H9 (cell line): ENCODE measurements at places on chromosomes 11 and 22.

DNA sequence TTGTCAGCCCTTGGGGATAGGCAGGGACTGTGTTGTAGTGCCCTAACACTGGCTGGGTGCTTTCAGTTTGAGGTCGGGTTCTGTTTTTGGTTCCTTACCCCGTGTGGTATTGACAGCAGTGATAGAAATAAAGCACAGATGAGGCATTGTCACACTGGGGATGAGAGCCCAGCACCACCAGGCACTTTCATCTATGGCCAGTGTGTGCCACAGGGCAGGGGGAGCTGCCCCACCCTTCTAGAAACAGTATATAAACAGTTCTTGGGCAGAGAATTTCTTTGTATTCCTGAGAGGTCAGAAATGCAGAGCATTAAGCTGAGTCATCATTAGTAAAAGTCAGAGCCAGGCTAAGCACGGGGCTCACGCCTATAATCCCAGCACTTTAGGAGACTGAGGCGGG, 23.1 kb upstream of the CDC42EP2 start:
- H3K36me3 ChIP-seq, result peaks cover 98% of the 10 kb centered on the region
- no peak for DNase-seq
- no peaks in the 10 kb centered on the region; the same call in 1 of the 2 replicates for H3K4me1 ChIP-seq
- H3K4me3 ChIP-seq, result no peak overlapping the region
- no peaks in the 10 kb centered on the region for H3K27me3 ChIP-seq

DNA sequence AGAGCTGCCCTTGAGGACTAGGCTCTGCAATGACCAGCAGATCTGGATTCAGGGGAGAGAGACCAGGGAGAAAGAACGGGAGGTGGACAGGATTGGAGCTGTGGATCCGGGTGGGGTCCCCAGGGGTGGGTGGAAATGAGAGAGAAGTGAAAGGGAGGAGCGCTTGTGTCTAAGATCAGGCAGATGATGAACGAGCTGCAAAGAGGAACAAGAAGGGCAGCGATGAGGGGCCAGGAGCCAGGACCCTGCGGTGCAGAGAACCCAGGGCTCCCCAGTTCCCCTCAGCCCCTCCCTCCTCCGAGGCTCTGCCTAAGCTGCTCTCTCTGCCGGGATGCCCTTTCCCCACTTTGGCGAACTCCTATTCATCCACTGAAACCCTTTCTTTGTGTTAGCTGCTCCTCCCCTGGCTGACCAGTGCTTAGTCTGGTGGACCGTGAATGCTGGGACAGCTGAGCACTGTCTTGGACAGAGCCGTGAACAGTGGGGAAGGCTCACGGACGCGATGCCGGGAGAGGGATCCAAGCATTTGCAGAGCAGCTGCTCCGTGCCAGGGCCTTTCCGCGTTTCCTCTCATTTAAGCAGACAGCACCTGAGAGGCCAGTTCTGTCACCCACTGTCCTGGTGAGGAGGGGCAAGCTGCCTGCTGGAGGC, 35.9 kb downstream of the SHISAL1 start:
- DNase-seq, result no peak
- H3K27me3 ChIP-seq, result no peaks in the 10 kb centered on the region
- H3K27ac ChIP-seq, result no peak overlapping the region
- H3K36me3 ChIP-seq, result no peaks in the 10 kb centered on the region
- H3K4me1 ChIP-seq, result 0 out of 2 replicates have a peak, but pooled peaks cover 2% of the 10 kb centered on the region
- no peak overlapping the region; the same call in 2 of the 3 replicates for H3K4me3 ChIP-seq

- no peak overlapping the region for H3K27ac ChIP-seq
- H3K4me3 ChIP-seq, result no peak overlapping the region
- no peaks in the 10 kb centered on the region for H3K27me3 ChIP-seq
- no peak for DNase-seq
These were observed 234.3 kb upstream of the NARS2 start for GRCh38 chr11:78808923-78809322.

- no peaks in the 10 kb centered on the region for H3K27me3 ChIP-seq
- H3K4me3 ChIP-seq, result no peak overlapping the region
- no peak for DNase-seq
- no peak overlapping the region for H3K27ac ChIP-seq
These were observed 65.0 kb upstream of the TTC12 start for GRCh38 chr11:113249491-113249763.

DNA sequence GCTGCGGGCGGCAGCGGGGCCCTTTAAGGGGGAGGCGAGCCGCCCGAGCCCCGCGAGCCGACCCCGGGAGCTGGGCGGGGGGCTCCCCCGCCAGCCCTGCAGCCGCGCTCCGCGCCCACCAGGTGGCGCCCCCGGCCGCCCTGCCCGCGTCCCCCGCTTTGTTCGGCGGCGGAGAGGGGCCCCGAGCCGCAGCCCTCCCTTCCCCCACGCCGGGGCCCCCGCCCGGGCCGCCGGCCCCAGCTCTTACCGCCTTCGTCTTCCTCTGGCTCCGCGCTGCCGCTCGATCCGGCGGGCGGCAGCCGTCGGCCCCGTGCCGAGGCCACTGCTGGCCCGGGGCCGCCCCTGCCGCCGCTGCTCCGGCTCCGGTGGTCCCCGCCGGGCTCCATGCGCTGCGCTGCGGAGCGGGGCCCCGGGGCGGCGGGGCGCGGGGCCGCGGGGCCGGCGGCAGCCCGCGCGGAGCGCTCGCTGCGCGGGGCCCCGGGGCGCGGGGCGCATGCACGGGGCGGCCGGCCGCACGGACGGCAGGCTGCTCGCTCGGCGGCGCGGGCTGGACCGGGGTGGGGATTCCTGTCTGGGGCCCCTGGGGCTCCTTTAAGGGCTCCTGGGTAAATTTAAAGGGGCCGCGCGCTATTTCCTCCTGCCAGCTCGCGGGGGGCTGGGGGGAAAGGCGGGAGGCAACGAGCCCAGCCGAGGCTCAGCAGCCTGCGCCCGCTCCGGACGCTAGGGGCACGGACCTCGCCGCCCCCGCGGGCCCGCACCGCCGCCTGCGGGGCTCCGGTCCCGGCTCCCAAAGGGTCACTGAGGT, at the start of gene ZFTA:
Gene ZFTA (minus strand): TSS at position 539 of the 805 bp plus-strand sequence. CDS start 153 bp downstream, at position 386.
- H3K4me1 ChIP-seq, result peaks cover 3% of the 10 kb centered on the region; the same call in 1 of the 2 replicates
- H3K27me3 ChIP-seq, result peaks cover 7% of the 10 kb centered on the region; the same call in 1 of the 2 replicates
- DNase-seq, result peak; percentile 73
- H3K27ac ChIP-seq, result no peak within 1 kb of the TSS
- H3K36me3 ChIP-seq, result no peaks in the 10 kb centered on the region

DNA sequence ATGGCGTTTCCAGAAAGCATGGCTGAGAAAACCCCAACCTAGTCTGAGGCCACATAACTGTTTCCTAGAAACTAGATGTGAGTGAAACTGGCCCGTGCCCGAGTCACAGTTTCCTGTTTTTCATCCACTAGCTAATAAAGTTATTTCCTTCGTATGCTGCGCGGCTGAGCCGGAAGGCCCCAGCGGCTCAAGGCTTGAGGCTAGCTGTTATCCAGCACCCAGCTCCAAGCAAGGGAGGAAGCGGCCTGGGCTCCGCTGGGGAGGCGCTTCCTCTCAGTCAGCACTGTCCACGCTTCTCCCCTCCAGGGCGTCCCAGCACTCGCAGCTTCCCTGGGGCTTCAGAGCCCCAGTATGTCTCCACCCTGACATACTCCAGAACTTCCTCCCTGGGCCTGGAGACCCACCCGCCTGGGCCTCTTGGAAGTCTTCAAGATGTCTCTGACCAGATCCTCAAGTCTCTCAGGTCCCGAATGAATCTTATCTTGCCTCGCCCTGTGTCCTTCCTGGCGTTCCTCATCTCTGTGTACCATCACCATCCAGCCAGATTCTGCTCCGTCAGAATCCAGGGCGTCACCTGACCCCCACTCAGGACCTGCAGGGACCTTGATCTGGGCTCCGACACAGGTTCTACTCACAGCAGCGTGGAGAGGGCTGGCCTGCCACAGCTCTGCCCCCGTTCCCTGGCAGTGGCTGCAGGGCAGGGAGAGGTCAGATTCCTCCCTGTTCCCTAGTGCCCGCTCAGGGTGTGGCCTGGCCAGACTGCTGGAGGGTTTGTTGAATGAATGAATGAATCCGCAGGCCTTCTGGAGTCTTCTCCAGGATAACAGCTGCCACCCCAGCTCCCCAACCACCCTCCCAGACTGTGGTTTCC, 81.9 kb downstream of the LRRC32 start:
- H3K4me3 ChIP-seq, result no peak overlapping the region
- H3K36me3 ChIP-seq, result no peaks in the 10 kb centered on the region
- no peak for DNase-seq
- no peaks in the 10 kb centered on the region for H3K27me3 ChIP-seq
- no peak overlapping the region for H3K27ac ChIP-seq

DNA sequence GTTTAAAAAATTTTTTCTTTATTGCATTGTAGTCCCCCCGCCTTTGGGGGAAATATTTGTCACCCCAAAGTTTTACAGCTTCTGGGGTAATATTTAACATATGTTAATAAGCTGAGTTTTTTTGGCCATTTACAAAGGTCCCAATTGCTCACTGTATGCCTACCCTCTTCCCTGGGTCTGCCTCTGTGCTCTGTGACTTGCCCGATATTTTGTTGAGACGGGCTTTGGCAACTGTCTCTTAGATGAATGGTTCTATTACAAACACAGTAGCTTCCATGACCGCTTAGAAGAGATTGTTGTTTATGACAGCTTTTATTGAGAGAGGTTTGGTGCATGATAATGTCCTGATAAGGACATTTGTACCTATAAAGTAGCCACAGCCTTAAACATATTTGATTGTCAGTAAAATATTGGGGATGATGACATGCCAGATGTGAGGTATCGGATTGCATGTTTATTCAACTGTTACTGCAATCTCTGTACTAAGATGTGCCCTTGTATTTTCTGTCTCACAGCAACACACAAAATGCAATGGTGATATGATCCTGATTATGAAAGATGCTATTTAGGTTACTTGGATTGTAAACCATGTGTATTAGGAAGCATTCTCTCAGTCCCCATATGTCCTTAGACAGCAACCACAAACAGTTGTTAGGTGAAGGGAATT, 103.1 kb downstream of the TEAD1 start:
- peaks cover 9% of the 10 kb centered on the region; the same call in 1 of the 2 replicates for H3K4me1 ChIP-seq
- no peaks in the 10 kb centered on the region for H3K27me3 ChIP-seq
- no peak overlapping the region for H3K4me3 ChIP-seq
- H3K27ac ChIP-seq, result no peak overlapping the region
- H3K36me3 ChIP-seq, result peaks cover 12% of the 10 kb centered on the region; the same call in 2 of the 3 replicates

- H3K36me3 ChIP-seq, result peaks cover 5% of the 10 kb centered on the region
- no peaks in the 10 kb centered on the region for H3K27me3 ChIP-seq
- DNase-seq, result no peak
- peaks cover 2% of the 10 kb centered on the region; the same call in 1 of the 2 replicates for H3K4me1 ChIP-seq
These were observed 13.1 kb downstream of the CELSR1 start for GRCh38 chr22:46524203-46524740.

- no peaks in the 10 kb centered on the region; the same call in 1 of the 2 replicates for H3K4me1 ChIP-seq
- peaks cover 2% of the 10 kb centered on the region; the same call in 1 of the 2 replicates for H3K27me3 ChIP-seq
- H3K27ac ChIP-seq, result no peak within 1 kb of the TSS
- H3K36me3 ChIP-seq, result no peaks in the 10 kb centered on the region; the same call in 2 of the 3 replicates
- H3K4me3 ChIP-seq, result peak within 1 kb of the TSS; percentile 63
These were observed at the start of gene LRRC32 for GRCh38 chr11:76670485-76671236. TSS of gene LRRC32 (minus strand) at chr11:76670747. CDS start at chr11:76665954, 4,793 bp downstream.

- H3K27ac ChIP-seq, result no peak overlapping the region
- no peak overlapping the region for H3K4me3 ChIP-seq
- no peaks in the 10 kb centered on the region; the same call in 2 of the 3 replicates for H3K36me3 ChIP-seq
- peaks cover 2% of the 10 kb centered on the region; the same call in 1 of the 2 replicates for H3K4me1 ChIP-seq
- H3K27me3 ChIP-seq, result no peaks in the 10 kb centered on the region
These were observed 51.8 kb upstream of the OR4B1 start for GRCh38 chr11:48164836-48165235.

GRCh38 chr11:74713686-74714085, 17.5 kb downstream of the CHRDL2 start:
- H3K27me3 ChIP-seq, result no peaks in the 10 kb centered on the region
- no peaks in the 10 kb centered on the region for H3K36me3 ChIP-seq
- no peak for DNase-seq

DNA sequence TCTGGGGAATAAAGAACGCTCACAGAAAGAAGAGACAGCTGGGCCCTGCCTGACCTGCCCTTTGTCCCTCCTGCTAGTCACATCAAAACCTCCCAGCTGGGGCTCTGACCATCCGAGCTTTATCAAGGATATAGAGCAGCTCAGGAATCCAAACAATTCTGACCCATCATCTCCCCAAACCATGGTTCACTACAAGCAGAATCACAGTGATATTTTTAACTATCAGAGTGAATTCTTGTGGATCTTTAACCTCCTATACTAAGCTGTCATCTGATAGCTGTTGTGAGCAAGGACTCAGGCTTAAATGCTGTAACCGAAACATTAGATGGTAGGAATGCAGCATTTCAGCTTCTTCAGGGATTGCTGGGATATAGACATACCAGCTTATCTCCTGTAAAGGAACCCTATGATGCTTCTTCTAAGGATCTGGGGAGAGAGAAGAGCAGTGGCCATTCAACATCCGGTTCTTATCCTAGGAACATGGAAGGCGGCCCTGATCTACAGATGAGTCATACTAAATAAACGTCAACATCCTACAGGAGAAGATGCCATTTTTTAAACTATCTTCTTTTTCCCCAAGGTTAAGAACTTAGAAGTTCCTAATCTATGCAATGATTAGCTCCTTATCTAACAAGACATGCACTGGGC, 84.7 kb upstream of the AKIP1 start:
- H3K4me1 ChIP-seq, result peaks cover 10% of the 10 kb centered on the region; the same call in 1 of the 2 replicates
- no peaks in the 10 kb centered on the region for H3K27me3 ChIP-seq
- DNase-seq, result peak; percentile 59

- H3K27me3 ChIP-seq, result no peaks in the 10 kb centered on the region
- peaks cover 8% of the 10 kb centered on the region for H3K36me3 ChIP-seq
- H3K27ac ChIP-seq, result no peak overlapping the region
- H3K4me1 ChIP-seq, result no peaks in the 10 kb centered on the region
These were observed 13.4 kb downstream of the CCDC134 start for GRCh38 chr22:41813726-41814410.

GRCh38 chr11:72432347-72433287, 1.7 kb downstream of the CLPB start:
- no peak overlapping the region; the same call in 1 of the 3 replicates for H3K4me3 ChIP-seq
- DNase-seq, result no peak
- H3K27me3 ChIP-seq, result no peaks in the 10 kb centered on the region
- H3K4me1 ChIP-seq, result no peaks in the 10 kb centered on the region
- no peak overlapping the region for H3K27ac ChIP-seq

DNA sequence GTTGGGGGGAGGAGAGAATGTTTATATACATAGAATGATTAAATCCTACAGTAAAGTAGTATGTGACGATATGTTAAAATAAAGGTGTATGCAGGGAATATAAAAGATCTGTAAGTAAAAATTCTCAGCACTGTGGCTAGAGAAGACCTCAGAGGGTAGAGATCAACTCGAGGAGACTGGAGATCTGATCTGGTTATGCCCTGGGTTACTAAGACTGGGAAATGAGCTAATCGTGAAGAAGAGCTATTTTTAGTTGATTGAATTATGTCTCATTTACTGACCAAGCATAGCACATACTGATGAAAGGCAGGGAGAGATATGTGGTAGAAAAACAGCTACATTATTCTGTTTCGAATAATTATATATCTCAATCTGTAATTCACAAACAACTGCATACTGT, 42.8 kb upstream of the ALKBH3 start:
- H3K27me3 ChIP-seq, result no peaks in the 10 kb centered on the region
- H3K4me1 ChIP-seq, result peaks cover 3% of the 10 kb centered on the region; the same call in 1 of the 2 replicates
- no peak for DNase-seq
- H3K36me3 ChIP-seq, result peaks cover 26% of the 10 kb centered on the region
- no peak overlapping the region for H3K27ac ChIP-seq
- H3K4me3 ChIP-seq, result no peak overlapping the region

- no peak for DNase-seq
- peaks cover 3% of the 10 kb centered on the region; the same call in 1 of the 2 replicates for H3K4me1 ChIP-seq
- peak overlapping the region; percentile 78 for H3K27ac ChIP-seq
- H3K27me3 ChIP-seq, result no peaks in the 10 kb centered on the region
These were observed 29.5 kb downstream of the C2CD3 start for GRCh38 chr11:74141241-74141695.

GRCh38 chr22:46736705-46737104, 1.3 kb downstream of the CERK start:
- no peak for DNase-seq
- peaks cover 3% of the 10 kb centered on the region for H3K36me3 ChIP-seq
- peaks cover 7% of the 10 kb centered on the region; the same call in 1 of the 2 replicates for H3K4me1 ChIP-seq
- no peaks in the 10 kb centered on the region for H3K27me3 ChIP-seq
